CD14-positive monocyte (primary cell): ENCODE measurements at places on chromosomes 1 and 21.
A peak's percentile ranks its signal among the peaks of the same experiment; 100 is the strongest.

- no peak for DNase-seq
Measured at GRCh38 chr1:77292551-77292950, 10.7 kb downstream of the AK5 start.

- DNase-seq = peak; percentile 72
Measured at GRCh38 chr1:228087771-228088251, 5.3 kb downstream of the ARF1 start.

DNA sequence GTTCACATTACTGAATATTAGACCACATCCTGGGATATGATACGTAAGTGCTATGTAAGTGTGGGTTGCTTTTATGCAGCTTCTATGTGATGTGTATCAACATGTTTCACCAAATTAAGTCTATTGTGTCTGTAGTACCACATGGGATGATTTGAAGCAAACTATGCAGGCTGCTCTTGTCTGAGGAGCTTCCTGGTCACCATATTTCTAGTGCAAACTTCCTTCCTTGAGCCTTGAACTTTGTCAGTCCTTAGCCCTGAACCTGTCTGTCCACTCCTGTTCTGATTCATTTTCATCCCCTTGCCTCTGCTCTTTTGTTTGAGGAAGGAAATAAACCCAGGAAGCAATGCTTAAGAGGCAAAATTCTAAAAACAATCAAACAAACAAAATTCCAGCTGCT lies 117.5 kb upstream of the VANGL1 start:
- no peak for DNase-seq

DNA sequence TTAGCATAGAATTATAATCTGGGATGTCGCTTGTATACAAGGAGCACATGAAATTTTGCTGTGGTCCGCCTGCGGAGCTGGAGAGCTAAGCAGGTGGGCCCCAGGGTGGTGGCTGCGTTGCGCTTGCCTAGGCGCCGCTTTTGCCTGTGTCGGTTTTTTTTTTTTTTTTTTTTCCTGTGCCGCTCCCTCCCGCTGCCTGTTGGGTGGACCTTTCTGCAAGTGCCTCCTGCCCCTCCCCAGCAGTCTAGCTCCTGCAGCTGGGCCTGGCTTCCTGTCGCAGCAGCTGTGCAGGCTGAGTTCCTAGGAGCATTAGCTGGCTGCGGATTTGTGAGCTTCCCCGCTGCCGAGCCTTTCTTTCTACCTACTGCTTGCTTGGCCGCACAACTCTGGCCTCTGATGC lies 20.6 kb downstream of the PYHIN1 start:
- no peak for DNase-seq

DNA sequence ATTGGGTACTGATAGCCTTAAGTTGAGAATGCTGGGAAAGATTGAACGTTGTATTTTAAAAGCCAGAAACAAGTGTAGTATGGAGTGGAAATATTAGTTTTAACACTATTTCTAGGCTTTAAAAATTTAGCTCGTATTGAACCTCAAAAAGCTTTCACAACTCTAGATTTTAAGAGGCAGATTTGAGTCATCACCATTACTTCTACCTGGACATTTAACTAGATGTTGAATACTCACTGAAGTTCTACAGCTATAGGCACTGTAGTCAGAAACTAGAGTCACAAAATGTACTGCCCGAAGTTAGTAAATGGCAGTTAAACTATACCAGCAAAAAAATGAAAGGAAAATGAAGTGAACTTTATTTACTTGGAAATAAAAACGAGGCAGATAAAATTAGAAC lies 96.5 kb downstream of the NEK7 start:
- DNase-seq = no peak

- DNase-seq = no peak
Measured at GRCh38 chr1:230750986-230751625, 3.9 kb downstream of the CAPN9 start.

DNA sequence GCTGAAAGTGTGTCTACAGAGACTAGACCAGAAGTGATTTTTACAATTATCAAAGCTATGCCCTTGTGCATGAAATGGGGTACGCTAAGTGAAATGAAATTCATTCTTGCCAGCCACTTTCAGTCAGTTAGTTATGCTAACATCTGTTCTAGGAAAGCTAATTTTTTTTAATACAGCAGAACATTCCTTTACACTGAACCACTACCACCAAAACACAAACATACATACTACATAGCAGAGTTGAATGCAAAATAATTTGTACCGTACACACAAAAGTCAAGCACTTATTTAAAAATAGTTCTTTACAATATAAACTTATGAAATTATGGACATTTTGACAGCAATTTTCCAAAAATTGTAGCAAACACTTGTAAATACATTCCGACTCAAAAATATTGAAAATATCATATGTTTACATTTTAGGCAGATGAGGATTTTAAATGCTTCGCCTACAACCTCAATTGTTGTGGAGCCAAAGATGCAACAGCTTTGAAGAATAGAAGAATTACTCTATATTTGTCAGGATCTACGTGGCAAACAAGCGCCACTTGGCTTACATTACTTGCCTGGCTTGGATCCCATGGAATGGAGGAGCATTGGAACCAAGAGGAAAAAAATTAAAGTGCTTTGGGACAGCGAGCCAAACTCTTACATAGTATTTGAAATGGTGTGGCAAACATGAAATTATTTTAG lies 30.6 kb downstream of the WLS start:
- no peak for DNase-seq

DNA sequence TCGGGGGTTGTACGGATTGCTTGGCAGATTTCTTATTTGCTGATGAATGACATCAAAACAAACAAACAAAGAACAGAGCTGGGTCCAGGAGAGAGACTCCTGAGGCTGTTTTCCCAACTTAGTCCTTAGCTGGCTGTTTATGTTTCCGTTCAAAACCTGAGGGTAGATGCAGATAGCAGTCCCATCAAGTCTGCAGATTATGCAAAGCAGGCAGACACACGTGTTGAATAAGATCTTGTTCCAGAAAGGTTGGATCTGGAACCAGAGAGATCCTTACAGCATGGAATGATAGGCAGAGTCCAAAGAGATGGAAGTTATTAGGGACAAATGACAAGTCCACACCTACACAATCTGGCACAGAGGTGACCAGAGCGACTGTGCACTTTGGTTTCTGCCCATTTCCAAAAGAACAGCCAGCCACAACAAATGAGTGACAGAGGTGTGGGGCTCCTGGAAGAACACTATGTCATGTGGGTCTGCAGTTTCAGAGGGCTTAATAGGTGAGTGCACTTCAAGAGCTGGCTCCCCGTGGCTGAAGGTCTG lies 65.5 kb downstream of the MAN1C1 start:
- no peak for DNase-seq

DNA sequence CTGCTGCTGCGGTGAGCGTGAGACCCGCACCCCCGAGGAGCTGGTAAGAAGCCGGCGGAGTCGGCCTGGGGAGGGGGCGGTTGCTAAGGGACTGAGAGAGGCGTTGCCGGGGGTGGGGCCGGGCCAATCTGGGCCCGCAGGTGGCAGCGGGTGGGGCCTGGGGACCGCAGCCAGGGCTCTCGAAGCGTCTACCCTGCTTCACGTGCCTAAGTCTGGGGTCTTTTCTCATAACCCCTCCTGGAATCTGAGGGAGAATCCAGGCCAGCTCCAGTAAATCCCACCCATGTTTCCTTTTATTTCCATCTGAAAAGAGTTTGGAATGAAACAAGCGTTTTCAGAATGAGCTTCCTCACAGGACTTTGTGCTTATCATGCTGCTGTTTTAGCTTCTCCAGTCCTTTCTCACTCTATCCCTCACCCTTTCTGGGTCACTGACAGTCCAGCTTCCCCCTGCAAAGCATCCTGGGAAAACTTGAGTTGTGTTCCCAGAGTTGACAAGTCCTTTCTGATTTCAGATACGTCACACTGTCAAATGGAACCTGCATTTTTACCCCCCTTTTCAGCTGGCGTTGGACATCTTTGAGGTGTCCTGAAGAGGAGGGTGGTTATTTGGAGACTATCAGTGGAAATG lies 431 bp downstream of the CLCN6 start:
- peak; percentile 32 for DNase-seq

DNA sequence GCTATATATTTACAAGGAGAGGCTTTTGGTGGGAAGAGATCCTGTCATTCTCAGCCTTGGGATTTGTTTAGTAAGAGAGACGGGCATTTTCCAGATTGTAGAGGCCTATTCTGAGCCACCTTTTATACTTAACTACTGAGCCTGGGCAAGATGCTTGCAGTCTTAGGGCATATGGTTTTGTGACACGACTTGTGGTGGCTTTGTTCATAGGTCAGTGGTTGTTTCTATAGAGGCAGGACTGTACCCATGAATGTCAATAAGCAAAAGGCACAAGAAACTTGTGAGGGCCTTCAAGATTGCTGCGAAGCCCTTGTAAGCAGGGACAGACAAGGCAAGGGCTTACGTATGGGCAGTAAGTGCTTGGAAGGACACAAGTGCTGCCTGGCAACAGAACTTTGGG lies 3.4 kb upstream of the FCRL3 start:
- no peak for DNase-seq

DNA sequence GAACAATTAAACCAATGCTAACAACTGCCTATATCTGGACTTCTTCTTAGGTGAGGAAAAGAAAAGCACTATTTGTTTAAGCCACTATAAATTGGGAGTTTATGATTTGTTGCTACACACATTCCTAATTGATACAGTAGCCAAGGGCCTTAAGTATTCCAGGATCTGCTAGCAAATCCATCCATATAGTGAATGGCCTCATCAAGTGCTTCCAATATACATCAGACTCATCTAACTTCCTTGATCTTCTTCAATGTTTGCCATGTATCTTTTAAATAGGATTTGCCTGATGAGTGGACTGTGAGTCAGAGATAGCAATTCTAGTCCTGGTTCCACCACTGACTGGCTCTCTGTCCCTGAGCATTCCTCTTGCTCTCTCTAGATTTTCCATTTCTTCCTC lies 430.2 kb downstream of the OMA1 start:
- DNase-seq = no peak

DNA sequence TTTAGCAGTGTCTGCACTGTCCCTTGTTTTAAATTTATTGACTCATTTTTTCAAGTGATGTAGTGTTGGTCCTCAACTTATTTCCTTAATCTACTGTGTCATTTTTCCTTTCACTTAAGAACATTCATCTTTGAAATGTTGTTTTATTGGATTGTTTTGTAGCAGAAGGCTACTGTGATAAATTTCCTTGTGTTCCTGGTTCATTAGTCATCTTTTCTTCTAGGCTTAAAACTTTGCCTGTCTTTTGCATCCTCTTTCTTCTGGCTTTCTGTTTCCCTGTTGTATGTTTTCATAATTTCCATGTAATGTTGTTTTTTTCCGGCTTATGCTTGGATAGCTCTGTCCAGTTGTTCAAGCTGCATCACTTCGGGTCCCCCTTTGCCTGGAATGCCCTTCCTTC lies 61.9 kb downstream of the UBE2T start:
- DNase-seq = no peak

GRCh38 chr1:84888753-84889152 lies 4.3 kb downstream of the LPAR3 start:
- peak; percentile 38 for DNase-seq

DNA sequence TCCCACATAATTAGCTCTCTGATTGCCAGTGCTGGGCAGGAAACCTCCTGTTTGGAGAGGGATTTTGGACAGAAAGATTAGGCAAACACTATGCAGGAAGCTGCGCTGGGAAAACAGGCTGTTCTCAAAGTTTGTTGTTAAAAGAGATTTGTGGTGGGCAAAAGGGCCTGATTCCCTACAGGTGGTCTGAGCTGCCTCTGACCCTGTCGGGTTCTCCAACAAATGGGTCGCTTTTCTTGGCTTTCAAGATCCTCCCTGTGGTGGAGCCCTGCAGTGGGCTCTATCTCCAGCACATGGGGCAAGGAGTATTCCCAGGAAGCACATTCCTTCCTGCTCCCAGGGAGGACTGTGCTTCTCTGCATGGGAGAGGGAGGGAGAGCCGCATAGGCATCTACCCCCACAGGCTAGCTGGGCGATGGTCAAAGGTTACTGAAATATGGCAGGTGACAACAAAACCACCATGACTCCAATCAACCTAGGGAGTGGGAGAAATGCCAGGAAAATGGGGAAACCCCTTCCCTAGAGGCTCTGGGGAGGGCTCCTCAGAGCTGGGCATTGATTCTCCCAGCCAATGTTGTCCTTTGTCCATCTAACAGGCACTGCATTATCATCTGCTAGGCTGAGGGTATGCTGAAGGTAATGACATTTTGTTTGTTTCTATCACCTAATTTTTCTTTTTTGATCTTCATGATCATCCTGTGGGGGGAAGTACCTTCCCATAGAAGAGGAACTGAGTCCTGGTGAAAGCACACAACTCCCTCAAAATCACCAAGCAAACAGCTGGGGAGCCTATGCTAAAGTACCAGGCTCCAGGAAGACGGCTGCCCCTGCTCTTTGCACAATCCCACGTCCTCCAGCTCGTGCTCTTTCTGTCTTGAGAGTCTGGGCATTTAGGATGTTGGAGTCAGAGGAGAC lies 85.3 kb downstream of the PLXNA2 start:
- DNase-seq = no peak

- DNase-seq = no peak
Measured at GRCh38 chr1:183467687-183468086, 4.6 kb upstream of the SMG7 start.

- no peak for DNase-seq
Measured at GRCh38 chr1:53984726-53985125, 33.3 kb downstream of the LDLRAD1 start.

DNA sequence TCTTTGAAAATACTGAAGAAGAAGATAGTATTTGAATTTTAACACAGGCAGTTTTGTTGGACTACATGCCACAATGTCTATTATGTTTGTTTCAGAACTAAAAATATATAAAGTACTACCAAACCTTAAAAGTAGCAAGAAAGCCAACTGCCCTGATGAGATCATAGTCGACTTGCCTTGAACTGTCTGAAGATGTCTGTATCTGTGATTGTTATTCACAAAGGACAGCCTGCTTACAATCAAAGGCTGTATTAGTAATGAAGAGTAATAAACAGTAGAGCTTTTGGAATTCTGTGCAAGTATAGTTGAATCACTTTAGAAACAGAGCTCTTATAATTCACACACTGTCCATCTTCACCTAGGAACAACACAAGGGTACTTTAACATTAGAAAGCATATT lies 228.3 kb downstream of the NCAM2 start:
- no peak for DNase-seq

DNA sequence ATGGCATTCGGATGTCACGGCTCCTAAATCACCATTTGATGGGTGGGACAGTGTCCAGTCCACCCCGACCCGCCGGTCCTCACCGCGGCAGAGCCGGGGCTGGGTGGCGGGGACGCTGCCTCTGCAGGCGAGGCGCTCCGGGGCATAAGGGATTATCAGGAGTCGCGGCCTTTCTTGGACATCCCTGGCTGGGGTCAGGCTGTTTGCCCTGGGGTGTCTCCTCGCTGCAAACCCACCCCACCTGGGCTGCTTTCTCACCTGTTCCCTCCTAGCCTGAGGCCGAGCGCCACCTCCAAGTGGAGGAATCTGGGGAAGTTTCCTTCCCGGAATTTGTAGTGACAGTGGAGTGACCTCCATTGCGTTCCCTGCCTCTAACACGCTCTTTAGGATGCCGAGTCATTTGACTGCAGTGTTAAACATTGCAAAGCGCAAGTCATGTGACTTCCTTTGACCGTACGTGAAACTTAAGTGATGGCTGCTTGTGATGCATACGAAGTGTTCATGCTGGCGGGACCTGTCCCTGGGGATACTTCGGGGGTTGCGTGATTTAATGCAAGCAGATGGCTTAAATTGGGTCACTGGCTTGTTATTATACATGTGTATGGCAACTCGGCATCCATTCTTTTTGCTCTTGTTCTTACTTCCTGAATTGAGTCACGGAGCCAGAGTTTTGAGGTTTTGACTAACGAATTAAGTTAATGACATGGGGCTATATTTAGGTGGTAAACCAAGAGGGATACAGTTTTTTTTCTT lies 536 bp downstream of the LGALS8 start:
- DNase-seq = peak; percentile 86
